Mucosa of descending colon (tissue), 3 donors: ENCODE measurements at places on chromosomes 4 and X. TPM values are rescaled to one million over a fixed set of nuclear protein-coding genes. Genes with fewer than 3 reads are reported as not detected.

GRCh38 chrX:129650821-129651510 lies 3.8 kb downstream of the APLN start:
- no peak for DNase-seq

- no peak for DNase-seq
Observed at GRCh38 chrX:40931921-40932320, 153.3 kb upstream of the USP9X start.

DNA sequence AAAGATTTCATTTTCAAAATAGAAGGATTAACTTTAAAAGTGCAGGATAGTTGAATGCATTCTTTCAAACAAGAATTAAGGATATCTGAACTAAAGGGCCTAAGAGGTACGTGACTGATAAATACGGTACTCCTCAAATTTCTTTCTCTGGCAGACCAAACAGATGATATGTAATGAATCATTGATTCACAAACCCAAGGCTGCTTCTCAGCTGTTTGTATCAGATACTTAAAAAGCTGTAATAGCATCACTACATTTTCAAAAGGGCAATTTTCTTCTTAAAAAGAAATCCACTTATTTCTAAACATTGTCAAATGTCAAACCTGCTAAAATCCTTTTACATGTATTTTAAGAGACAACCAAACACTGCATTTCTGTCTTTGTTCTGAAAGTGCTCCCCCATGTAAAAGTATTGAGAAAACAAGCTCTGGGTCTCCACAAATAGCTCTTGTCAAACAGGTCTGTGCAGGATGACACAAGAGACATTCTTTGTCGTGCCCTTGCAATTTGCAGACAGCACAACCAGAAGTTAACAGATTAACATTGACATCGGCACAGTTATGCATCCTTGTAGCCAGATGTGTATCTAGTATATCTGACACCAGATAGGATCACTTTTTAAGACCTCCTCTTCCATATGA lies 82.0 kb downstream of the MANBA start:
- no peak for DNase-seq

GRCh38 chr4:146507632-146508031 lies 14.1 kb downstream of the SLC10A7 start:
- no peak for DNase-seq

DNA sequence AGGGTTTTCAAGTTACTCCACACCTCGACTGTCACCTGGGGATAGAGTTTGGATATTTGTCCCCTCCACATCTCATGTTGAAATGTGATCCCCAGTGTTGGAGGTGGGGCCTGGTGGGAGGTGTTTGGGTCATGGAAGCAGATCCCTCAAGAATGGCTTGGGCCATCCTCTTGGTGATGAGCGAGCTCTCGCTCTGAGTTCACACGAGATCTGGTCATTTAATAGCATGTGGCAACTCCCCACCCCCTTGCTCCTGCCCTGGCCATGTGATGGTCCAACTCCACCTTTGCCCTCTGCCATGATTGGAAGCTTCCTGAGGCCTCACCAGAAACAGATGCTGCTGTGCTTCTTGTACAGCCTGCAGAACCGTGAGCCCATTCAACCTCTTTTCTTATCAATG lies 8.3 kb downstream of the CTAG1A start:
- DNase-seq = no peak

- no peak for DNase-seq
Observed at GRCh38 chrX:63330681-63331080, 20.5 kb downstream of the SPIN4 start.

ACTRT1 gene
- total RNA-seq = not detected
